ENCODE measurements at places on chromosomes 1 and 21.

GRCh38 chr1:92323473-92324453, 24.9 kb downstream of the RPAP2 start:
- no peak for DNase-seq

- no peak for DNase-seq
Observed at GRCh38 chr1:159804924-159805323, 2.8 kb downstream of the FCRL6 start.

- DNase-seq = no peak
Observed at GRCh38 chr1:57468641-57469523, 45.0 kb upstream of the DAB1 start.

GRCh38 chr1:209368864-209369598, 214.5 kb upstream of the CAMK1G start:
- no peak for DNase-seq

- DNase-seq = no peak
Observed at GRCh38 chr1:29096231-29096886, 27.3 kb downstream of the TMEM200B start.

DNA sequence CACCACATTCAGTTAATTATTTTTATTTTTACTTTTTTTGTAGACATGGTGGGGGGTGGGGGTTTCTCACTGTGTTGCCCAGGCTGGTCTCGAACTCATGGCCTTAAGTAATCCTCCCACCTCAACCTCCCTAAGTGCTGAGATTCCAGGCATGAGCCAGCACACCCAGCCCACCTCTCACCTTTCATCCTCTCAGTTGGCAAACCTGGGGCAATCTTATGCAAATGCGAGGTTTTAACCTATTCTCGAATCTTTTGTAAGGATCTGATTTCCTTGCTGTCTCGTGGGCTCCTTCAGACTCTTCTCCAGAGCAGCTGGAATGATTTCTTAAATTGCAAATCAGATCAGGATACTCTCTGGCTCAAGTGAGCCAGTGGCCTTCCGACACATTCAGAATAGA, 7.1 kb upstream of the SLC2A7 start:
- no peak for DNase-seq

GRCh38 chr1:210292231-210292871, 36.4 kb upstream of the HHAT start:
- DNase-seq = peak; percentile 24

DNA sequence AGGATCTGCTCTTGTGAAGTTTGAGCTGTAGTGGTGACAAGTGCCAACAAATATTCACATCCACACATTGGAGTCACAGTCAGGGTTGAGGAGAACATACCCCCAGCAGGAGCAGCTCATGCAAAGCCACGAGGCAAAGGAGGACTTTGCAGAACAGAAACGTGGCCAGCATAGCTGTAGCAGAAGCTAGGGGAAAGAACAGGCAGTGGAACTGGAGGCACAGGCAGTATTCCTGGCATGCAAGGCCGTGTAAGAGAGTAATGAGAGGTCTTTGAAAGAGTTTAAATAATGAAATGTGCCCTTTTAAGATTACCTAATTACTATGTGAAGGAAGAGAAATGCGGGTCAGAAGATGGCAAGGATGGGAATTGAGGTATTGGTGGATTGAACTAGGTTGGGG, 40.9 kb upstream of the IKBKE start:
- no peak for DNase-seq

DNA sequence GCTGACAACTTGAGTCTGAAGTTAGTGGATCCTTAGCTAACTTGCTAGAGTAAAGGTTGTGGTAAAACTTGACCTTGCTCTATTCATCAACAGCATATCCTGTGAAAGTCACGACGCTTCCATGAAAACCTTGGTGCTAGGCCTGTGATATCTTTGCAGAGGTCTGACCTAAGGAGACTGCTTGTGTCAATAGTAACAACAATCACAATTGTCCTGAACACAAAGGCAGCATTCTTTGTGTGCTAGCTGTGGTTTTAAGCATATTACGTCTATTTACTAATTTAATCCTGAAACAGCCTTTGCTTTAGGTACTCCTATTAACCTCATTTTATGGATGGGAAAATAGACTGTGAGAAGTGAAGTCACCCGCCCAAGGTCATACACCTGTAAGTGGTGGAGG, 2.8 kb upstream of the CLDN14 start:
- DNase-seq = no peak

DNA sequence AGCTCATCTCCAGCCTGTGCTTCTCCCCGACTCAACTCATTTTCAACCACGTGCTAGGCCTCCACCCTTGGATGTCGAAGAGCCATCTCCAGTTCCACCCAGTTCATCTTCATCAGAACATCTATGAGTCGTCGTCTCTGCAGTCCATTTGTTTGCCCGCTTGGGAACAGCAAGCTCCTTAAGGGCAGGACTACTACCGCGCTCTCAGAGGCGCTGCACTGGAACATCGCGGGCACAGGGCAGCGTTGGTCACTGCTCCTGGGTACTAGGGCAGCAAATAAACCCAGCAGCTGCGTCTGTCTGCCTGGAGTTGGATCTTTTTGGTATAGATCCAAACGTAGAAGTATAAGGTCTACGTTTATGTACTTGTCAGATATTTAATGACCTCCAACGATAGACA, 478 bp upstream of the PRDM2 start:
- DNase-seq = peak; percentile 12

Measured in stimulated activated CD4-positive, alpha-beta T cell treated with anti-CD3 and anti-CD28 coated beads, Interleukin-4, amount 100 ng/mL, for 24 hours (primary cell).